Right ventricle myocardium inferior (tissue), 1 donor: ENCODE measurements at places on chromosomes 7 and 10. TPM values are rescaled to one million over a fixed set of nuclear protein-coding genes. Genes with fewer than 3 reads are reported as not detected.

- DNase-seq, result no peak
These were observed 178.5 kb downstream of the TAX1BP1 start for GRCh38 chr7:27918503-27918902.

DNA sequence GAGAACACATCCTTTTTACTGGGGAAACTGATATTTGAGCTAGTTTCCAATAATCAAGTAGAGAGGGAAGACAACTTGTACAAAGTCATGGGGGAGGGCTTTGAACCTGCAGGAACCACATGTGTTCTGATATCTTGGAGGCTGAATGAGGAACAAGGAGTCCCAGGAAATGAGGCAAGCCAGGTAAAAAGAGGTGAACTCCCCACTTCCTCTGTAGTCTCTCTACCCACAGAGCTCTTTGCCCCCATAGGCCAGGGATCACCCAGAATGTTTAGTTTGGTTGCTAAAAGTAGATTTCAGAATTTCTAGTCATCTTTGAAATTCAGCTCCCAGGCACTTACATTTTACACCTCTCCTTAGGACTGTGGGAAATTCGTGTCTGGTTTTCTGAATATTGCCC is 276.4 kb downstream of the SFMBT2 start:
- no peak for DNase-seq

GRCh38 chr10:69232252-69232651 is 12.1 kb downstream of the HKDC1 start:
- no peak for DNase-seq

DNA sequence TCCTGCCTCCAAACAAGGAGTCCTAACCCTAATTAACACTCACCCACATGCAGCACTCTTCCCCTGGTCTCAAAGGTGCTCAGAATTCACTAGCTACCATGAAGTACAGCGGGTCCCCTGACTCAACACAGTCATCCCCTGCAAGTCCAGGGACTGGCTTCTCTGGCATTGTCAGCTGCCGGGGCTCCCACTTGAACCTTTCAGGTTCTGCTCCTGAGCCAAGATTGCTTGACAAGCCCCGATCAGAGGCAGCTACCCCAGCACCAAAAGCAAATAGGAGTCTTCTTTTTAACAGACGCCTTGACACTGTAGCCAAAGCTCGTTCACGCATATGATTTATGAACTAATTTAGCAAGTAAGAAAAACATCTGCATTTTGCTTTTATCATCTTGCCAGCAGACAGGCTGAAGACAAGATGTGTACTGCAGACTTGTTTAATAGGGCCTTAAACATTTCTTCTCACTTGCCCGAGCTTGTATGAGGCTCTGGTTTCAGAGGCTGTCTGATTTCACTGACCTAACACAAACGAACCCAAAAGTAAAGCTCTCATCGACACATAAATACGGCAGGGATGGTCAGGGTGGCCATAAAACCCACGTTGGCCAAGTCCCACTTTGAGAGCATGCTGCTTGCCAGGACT is 67.6 kb upstream of the ADAM12 start:
- no peak for DNase-seq

The TMEM178B gene
- total RNA-seq, result 31.7 TPM
